ENCODE measurements at places on chromosomes 6 and 20. TPM values are rescaled to one million over a fixed set of nuclear protein-coding genes. Genes with fewer than 3 reads are reported as not detected.

DNA sequence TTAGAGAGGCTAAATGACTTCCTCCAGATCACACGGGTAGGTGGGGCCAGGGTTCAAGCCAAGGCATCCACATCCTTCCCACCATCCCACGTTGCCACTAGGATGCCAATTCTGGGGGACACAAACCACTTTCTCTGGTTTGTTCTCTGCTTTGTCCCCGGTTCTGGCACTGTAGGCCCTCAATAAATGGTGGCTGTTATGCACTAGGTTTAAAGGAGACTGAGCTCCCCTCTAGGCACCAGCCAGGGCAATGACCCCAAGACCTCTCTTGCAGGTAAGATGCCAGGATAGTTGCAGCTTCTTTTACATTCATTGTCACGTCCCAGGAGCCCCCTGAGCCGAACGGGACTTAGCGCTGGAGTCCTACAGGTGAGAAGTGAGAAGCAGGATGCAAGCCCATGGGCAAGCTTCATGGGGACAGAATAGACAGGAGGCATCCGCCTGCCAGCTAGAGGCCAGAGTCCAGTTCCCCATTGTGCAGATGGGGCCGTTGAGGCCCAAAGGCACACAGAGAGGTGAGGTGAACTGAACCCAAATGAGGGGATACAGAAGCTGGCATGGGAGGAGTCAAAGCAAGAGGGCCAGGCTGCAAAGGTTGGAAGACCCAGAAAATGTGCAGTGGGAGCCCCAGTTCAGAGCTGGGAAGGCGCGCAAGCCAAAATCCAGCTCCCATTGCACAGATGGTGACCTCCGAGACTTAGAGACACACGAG is 677 bp downstream of the PXMP4 start:
- no peak for DNase-seq

DNA sequence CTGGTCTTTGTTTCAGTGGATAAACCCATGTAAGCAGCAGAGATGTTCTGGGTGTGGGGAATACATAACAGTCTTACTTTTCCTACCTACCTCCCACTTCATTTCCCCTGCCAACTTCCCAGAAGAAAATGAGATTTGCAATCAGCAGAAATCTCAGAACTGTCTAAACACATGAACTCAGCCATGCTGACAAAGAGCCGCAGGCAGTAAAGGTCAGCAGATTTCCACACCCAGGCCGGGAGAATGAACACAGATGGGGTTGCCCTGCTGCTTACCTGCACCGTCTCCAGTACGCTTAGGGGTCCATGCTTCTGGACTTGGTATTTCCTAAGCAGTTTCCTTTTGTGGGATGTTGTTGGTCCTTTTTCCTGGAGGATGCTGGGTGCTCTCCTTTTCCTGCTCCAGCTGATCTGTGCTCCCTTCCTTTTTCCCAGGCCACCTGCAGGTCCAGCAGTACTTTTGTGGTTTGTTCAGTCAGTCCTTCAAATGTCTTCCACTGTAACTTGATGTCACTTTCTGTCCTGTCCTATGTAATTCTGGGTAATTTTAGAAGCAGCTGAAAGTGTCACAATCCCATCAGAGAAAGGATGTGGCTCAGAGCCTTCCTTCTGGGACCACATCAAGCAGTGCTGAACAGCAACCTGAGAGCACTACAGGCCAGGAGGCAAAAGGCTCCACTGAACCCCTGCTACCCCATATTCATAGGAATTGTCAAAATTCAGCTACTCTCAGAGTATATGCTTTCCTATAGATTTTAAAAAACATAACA is 129.0 kb downstream of the CEP57L1 start:
- DNase-seq, result no peak

Gene COL11A2
- 4.0 TPM for total RNA-seq

- DNase-seq, result peak; percentile 63
Measured at GRCh38 chr20:32155017-32155981, 45.8 kb downstream of the TM9SF4 start.

Gene ID1
- 71.6 TPM for total RNA-seq
